ENCODE measurements at places on chromosomes 2 and 18. TPM values are rescaled to one million over a fixed set of nuclear protein-coding genes. Genes with fewer than 3 reads are reported as not detected.

Gene C1GALT1C1L
- 1.4 TPM for total RNA-seq

Gene NOSTRIN
- total RNA-seq, result 0.43 TPM

Gene POTEF
- not detected for total RNA-seq

Gene MAP3K19
- total RNA-seq, result not detected

Gene GPBAR1
- total RNA-seq, result not detected

Gene SP100
- total RNA-seq, result 66.1 TPM

Gene HES6
- total RNA-seq, result 1.6 TPM

Gene C2orf15
- total RNA-seq, result not detected

Gene DSG1
- not detected for total RNA-seq

Gene NEU2
- not detected for total RNA-seq

Gene CYTIP
- not detected for total RNA-seq

Gene RPRM
- total RNA-seq, result 1.2 TPM

Gene BMP10
- not detected for total RNA-seq

Gene SAG
- not detected for total RNA-seq

Gene SERPINB10
- total RNA-seq, result not detected

Gene MAPK4
- not detected for total RNA-seq

Gene PSMD14
- 34.0 TPM for total RNA-seq

Gene BOLL
- not detected for total RNA-seq

Gene NT5DC4
- not detected for total RNA-seq

Gene MARCHF4
- total RNA-seq, result 7.8 TPM

Gene AGAP1
- total RNA-seq, result 16.3 TPM
